ENCODE measurements at places on chromosomes 5 and 9.

- no peak for DNase-seq
Measured at GRCh38 chr9:112069318-112070169, 105.6 kb downstream of the SUSD1 start.

- DNase-seq = no peak
Measured at GRCh38 chr9:116990592-116990991, 303.5 kb downstream of the TRIM32 start.

GRCh38 chr9:134188386-134189144 lies 24.2 kb upstream of the RNU6ATAC start:
- no peak for DNase-seq

DNA sequence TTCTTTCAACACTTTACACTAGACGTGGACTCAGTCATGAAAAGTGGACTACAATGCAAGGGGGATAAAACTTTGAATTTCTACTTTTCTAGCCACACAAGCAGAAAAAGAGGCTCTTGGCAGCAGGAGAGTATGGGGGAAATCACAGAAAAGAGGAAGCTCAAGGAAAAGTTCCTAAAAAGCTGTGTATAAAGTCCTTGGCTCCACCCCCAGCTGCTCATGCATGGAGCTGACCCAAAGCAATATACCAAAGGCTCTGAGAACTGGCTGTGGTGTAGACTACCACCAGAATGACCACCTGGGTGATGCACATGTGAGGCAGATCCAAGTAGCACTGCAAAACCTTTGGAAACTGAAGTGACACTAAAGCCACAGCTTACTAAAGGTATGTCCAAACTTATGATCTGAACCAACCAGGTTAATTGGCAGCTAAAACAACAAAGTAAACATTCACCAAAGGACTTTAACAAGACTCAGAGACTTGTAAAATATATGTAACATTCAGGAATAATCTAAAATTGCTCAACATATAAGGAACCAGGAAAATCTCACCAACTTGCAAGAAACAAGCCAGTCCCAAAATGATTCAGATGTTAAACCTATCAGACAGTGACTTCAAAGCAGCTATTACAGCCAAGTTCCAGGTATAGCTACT lies 55.5 kb upstream of the RASGRF2 start:
- no peak for DNase-seq

DNA sequence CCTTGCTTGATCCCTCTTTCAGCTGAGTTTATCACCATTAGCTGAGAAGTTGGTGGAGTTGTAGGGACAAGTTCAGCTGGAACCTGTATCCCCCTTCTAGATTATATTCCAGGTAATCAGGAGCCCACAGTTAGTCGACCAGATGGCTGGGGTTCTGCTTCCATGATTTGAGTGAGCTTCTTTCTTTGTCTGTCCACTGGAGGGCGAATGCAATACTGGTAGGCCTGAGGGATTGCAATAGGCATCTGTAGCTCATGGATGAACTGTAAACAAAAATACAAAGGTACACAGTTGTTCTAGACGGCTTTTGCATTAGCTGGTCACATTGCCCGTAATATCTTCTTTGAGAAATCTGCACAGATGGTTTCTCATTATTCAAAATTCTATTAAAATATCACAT lies 88.9 kb downstream of the PCSK5 start:
- DNase-seq = no peak

- peak; percentile 14 for DNase-seq
Measured at GRCh38 chr9:6827439-6828145, 69.8 kb downstream of the KDM4C start.

DNA sequence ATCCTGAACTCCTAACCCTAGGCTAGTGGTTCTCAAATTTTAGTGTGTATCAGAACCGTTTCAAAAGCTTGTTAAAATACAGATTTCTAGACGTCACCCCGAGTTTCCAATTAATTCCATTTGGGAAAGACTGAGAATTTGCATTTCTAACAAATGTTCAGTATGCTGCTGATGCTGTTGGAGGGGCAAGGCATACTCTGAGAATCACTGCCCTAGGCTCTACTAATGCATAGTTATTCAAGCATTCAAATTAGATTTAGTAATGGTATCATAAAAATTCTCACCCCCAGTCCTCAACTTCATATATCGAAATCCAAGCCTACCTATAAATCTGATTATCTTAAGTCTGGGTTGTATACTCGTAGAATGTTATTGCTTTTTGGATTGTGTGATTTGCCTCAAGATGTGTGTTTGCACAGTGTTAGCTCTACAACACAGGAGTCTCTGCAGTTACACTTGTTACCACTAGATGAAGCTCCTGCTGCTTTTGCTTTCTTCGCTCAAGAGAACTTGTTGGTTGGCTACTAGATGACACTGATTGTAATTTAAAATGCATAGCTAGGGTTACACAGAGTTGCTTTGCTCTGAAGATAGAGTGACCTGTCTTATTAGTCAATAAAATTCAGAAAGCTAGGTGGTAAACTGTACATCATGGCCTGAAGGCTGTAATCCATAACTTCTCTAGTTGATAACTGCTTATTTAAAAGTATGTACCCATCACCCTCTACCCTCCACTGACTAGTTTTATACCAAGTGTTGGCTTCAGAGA lies 7.5 kb upstream of the ERAP2 start:
- DNase-seq = peak; percentile 56

GRCh38 chr5:115575167-115576070 lies 26.9 kb downstream of the TICAM2 start:
- DNase-seq = no peak

GRCh38 chr5:76319673-76320072 lies 83.4 kb upstream of the IQGAP2 start:
- no peak for DNase-seq

- no peak for DNase-seq
Measured at GRCh38 chr9:99785010-99785590, 36.6 kb upstream of the NR4A3 start.

DNA sequence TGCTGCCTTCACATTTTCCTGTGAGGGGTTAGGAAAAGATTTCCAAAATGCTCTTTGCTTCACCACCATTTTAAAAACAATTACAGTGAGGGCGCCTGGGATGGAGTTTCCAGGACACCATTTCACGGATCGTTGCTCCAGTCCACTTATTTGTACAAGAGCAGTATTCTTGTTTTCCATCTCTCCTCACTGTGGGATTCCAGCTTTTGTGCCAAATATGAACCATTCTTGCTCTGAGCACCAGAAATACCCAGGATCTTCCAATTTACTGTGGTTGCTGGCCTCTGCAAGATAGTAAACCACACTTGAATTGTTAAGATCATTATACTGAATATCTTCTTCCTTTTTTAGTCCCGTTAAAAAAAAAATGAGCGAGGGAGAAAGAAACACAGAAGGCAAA lies 899.5 kb downstream of the TLE1 start:
- no peak for DNase-seq

DNA sequence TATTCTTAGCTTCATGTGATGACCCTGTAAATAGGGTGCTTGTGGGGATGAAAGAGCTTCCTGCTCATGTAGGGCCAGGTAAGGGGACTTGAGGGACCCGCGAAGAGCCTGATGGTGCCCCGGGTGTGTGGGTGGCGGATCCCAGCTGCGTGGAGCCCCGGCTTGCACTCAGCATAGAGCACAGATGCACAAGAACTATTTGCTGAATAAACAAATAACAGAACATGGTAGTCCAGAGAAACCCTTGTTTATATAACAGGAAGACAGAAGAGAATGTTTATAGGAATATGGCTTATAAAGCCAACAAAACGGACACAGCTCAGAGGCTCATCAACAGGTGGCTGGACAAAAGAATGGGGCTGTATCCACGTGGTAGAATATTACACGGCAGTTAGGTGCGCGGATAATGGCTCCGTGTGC lies 106.9 kb upstream of the COL5A1 start:
- DNase-seq = no peak

DNA sequence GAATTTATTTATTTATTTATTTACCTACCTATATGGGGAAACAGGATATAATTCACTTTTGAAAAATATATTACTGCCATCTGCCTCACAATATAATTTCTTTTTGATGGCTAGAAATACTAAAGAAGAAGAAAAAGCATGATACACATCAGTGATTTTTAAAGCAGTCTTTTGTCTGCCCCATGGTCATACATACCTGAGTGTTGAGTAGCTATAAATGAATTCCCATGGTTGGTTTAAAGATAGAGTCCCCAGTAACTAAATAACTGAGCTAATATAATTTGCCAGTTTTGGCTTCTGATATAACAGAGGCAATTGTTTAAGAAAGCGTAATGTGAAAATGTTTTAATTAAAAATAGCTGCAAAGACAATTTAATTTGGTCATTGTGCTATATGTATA lies 447.8 kb downstream of the PDE4D start:
- no peak for DNase-seq

- DNase-seq = no peak
Measured at GRCh38 chr9:30310711-30311110, 2073.7 kb upstream of the ACO1 start.

- DNase-seq = no peak
Measured at GRCh38 chr9:4349816-4350418, 50.0 kb upstream of the GLIS3 start.

DNA sequence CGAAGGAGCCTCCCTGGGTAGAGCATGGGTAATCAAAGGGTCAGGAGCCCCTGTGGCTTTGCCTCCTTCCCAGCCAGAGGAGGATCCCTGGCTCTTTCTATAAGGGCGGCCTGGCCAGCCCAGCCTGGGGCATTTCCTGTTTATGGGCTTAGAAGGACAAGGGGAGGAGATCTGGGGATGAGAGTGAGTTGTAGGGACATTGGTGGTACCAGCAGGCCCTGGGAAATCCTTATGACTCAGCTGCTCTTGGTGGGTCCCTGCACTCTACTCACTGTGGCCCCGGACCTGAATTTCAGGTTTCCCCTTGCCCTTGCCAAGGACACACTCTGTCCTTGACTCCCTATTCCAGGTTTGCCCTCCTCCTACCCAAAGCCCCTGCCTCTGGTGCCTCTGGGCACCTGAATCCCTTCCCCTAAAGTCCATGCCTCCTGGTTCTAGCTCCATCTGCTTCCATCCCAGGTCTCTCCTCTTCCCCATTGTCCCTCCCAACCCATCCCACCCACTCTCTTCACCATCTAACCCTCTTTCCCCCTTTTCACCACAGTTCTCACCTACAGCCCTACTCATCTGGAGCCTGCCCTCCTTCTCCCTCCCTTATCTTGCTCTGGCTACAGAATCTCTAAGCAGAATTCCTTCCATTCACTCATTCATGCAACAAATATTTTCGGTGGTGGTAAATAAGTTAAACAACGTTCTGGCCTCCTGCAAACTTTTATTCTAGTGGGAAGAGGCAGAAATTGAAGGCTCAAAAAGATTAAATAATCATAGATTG lies 34.9 kb downstream of the PCDH1 start:
- no peak for DNase-seq

DNA sequence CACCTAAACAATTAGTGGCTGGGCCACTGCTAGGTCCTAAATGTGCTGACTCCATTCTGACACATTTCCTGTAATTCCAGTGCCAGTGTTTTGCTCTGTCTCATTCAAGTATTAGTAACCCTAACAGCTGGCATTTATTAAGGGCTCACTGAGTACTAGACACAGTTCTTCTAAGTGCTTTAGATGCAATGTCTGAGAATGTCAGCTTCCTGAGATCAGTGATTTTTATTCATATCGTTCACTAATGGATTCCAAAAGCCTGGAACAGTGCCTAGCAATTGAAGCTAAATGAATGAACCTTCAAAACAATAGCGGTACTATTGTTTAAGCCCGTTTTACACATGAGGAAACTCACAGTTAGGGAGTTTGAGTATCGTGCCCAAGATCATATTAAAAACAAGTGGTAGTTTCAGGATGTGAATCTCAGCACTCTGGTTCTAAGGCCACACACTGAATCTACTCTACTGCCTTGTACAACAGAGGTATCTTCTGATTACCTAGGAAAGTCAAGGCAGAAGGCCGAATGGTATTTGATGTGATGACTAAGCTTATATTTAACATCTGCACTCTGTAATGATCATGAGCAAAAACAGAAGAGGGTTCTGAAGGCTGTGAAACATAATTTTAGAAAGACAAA lies 304.0 kb downstream of the PJA2 start:
- DNase-seq = no peak

DNA sequence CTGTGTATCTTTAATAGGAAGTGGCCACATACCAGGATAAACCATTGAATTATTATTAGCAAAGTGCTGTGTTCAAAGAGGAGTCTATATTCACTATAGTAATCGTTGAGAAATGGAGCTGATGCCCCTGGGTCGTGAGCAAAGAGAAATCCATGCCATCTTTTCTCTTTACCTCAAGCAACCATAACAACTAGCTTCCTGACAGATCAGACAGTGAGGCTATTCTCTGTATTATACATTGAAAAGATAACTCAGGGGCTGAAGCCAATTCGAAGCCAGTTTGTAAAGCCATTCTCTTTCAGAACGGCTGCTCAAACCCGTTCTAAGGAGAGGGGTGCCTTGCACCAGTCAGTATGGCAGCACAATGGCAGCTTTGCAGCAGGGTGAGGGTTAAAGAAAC lies 680.6 kb downstream of the SEMA5A start:
- DNase-seq = no peak

- DNase-seq = peak; percentile 30
Measured at GRCh38 chr9:136225748-136226679, 19.6 kb downstream of the QSOX2 start.

DNA sequence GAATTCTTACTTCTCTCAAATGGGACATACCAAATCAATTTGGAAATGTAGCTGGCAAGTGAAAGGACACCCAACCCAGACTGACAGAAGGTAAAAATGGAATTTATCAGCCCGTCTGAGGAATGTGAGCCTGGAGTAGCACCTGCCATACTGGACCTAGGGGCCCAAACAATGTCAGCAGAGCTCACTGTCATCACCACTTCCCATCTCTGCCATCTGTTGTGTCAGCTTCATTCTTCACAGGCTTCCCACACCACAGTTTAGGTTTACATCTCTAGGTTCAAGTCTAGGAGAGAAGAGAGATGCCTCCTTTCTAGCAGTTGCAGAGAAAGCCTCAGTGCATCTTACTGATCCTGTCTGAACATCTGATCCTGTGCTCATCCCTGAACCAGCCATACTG lies 222.4 kb downstream of the DOCK8 start:
- no peak for DNase-seq

DNA sequence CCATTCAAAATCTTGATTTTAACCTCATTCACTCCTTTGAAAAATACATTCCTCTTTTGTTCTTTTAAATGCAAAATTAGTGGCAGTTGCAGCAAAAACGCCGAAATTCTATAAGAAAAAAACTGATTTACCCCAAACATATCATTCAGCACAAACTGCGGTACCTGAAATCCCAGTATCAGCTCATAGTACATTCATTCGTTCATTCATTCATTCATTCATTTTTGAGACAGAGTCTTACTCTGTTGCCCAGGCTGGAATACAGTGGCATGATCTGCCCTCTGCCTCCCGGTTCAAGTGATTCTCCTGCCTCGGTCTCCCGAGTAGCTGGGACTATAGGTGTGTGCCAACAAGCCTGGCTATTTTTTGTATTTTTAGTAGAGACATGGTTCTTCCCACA lies 20.4 kb downstream of the FBLL1 start:
- DNase-seq = no peak

GRCh38 chr5:13234-13633 lies 78.7 kb upstream of the PLEKHG4B start:
- DNase-seq = no peak

Data from immature natural killer cell (primary cell).